Chondrocyte (in vitro differentiated cells): ENCODE measurements at places on chromosomes 4 and X. TPM values are rescaled to one million over a fixed set of nuclear protein-coding genes. Genes with fewer than 3 reads are reported as not detected.

- peaks cover 17% of the 10 kb centered on the region for H3K27me3 ChIP-seq
- no peaks in the 10 kb centered on the region for H3K4me1 ChIP-seq
- no peak for DNase-seq
- no peak overlapping the region for H3K4me3 ChIP-seq
- H3K36me3 ChIP-seq, result no peaks in the 10 kb centered on the region
Measured at GRCh38 chr4:10245751-10246150, 129.2 kb upstream of the WDR1 start.

GRCh38 chr4:62398318-62398717 lies 1198.2 kb downstream of the ADGRL3 start:
- H3K36me3 ChIP-seq, result no peaks in the 10 kb centered on the region
- no peaks in the 10 kb centered on the region for H3K27me3 ChIP-seq
- H3K4me1 ChIP-seq, result no peaks in the 10 kb centered on the region
- no peak for DNase-seq
- H3K4me3 ChIP-seq, result no peak overlapping the region

GRCh38 chrX:133085785-133086184 lies 11.1 kb downstream of the USP26 start:
- no peak for DNase-seq
- no peak overlapping the region for H3K27ac ChIP-seq
- H3K4me3 ChIP-seq, result no peak overlapping the region
- no peaks in the 10 kb centered on the region for H3K36me3 ChIP-seq

GRCh38 chr4:153706519-153706918 lies 22.4 kb downstream of the TLR2 start:
- DNase-seq, result no peak
- no peak overlapping the region for H3K4me3 ChIP-seq
- H3K36me3 ChIP-seq, result no peaks in the 10 kb centered on the region
- H3K27me3 ChIP-seq, result peaks cover 5% of the 10 kb centered on the region
- no peaks in the 10 kb centered on the region for H3K4me1 ChIP-seq

GRCh38 chrX:26925088-26925487 lies 538.1 kb downstream of the PPP4R3C start:
- H3K4me3 ChIP-seq, result no peak overlapping the region
- H3K27ac ChIP-seq, result no peak overlapping the region
- no peaks in the 10 kb centered on the region for H3K27me3 ChIP-seq
- no peak for DNase-seq
- H3K4me1 ChIP-seq, result no peaks in the 10 kb centered on the region

DNA sequence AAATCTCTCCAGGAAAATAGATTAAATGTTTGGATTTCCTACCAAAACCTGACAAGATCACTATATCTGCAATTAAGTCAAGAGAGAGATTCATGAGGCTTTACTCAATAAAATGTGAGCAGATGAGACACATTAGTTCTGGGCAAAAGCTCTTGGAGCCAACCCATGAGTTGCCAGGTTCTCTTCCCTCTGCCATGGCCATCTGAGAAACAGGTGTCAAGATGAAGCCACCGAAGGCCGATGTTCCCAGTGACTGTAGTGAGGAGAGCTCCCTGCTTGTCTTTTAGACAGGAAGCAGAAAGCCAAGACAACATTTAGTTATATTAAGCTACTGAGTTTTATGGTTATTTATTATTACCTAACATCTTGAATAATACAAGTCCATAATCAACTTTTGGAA lies 1068.7 kb downstream of the STPG2 start:
- no peaks in the 10 kb centered on the region for H3K27me3 ChIP-seq
- H3K4me1 ChIP-seq, result no peaks in the 10 kb centered on the region
- no peak overlapping the region for H3K27ac ChIP-seq
- H3K36me3 ChIP-seq, result no peaks in the 10 kb centered on the region

DNA sequence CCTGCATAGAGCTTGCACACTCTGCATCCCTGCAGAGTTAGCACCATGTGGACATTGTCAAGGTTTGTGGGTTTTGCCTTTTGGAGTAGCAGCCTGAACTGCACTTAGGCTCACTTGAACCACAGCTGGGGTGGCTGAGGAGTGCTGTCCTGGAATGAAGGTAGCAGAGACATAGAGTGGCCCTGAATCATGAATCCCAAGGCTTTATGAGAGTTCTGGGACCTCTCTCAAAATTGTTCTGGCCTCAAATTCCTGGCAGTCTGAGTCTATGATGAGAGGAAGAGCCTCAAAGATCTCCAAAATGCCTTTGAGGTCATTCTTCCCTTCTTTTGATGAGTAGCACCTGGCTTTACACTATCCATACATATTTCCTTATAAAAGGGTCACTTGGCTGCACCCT lies 37.1 kb upstream of the ADH1C start:
- H3K27ac ChIP-seq, result no peak overlapping the region
- no peaks in the 10 kb centered on the region for H3K27me3 ChIP-seq
- no peak for DNase-seq
- peaks cover 37% of the 10 kb centered on the region for H3K4me1 ChIP-seq
- H3K4me3 ChIP-seq, result no peak overlapping the region

DNA sequence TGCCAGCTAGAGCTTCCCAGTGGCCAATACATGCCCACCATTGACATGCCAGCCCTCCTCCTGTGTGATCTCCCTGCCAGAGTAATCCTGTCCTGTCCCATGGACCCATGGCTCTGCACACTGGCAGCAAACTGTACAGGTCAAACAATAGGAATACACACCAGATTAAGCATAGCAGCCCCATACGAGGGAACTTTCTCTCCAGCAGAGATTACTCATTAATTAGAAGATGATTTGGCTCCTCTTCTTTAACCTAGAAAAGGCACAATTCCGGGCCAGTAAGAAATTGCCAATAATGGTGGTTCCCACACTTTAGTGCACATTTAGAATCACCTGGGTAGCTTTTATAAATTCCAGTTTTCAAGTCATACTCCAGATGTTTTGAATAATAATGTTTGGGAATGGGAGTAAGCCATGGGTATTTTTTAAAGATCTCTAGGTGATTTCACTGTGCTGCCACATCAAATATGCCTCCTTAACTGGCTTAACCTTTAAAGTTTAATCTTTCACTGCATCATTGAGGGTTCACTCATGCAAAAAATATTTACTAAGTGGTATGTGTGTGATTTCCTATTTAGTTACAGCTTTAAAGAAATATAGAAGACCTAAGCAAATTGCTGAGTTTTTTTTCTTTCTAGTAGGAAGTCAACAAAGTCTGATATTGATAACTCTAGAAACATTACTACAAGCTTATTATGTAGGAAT lies 277.6 kb upstream of the NWD2 start:
- H3K27me3 ChIP-seq, result no peaks in the 10 kb centered on the region
- H3K4me1 ChIP-seq, result no peaks in the 10 kb centered on the region
- H3K4me3 ChIP-seq, result no peak overlapping the region
- no peaks in the 10 kb centered on the region for H3K36me3 ChIP-seq
- H3K27ac ChIP-seq, result no peak overlapping the region

DNA sequence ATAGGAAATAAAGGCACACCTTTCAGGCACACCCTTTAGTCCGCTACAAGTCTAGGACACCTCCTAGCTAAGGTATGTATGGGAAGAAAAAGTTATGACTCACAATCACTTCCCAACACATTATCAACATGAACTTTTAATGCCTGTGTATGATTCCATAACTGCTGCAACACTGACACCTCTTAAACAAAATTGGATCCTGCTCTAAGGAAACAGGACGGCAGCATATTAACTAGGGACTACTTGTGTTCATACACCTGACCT lies 2.4 kb upstream of the PPP3CA start:
- no peak overlapping the region for H3K4me3 ChIP-seq
- no peak for DNase-seq
- peaks cover 25% of the 10 kb centered on the region for H3K4me1 ChIP-seq
- H3K27me3 ChIP-seq, result no peaks in the 10 kb centered on the region

DNA sequence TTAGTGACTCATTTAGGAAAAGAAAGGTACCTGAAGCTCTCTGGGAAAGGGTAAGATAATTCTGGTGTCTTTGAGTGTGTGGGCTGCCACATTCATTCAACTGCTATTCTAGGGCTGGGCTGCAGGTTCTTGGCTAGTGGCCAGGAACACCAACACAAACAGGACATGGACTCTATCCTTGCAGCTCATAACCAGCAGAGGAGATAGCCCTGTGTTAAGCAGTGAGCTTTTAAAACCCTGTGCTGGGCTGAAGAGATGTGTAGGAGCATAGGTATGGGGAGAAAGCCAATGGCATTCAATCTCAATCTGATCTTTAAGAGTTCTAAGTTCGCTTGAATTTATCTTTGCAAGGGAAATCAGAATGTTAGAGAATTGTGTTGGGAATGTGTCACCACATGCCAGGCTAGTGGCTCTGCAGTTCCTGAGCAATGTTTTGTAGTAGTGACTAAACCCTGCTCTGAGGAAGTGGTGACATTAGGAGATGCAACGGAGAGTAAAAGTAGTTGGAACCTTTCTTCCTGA lies 39.2 kb downstream of the SGMS2 start:
- H3K27me3 ChIP-seq, result no peaks in the 10 kb centered on the region
- DNase-seq, result no peak
- H3K36me3 ChIP-seq, result peaks cover 5% of the 10 kb centered on the region
- H3K4me3 ChIP-seq, result no peak overlapping the region
- peak overlapping the region; percentile 85 for H3K27ac ChIP-seq

DNA sequence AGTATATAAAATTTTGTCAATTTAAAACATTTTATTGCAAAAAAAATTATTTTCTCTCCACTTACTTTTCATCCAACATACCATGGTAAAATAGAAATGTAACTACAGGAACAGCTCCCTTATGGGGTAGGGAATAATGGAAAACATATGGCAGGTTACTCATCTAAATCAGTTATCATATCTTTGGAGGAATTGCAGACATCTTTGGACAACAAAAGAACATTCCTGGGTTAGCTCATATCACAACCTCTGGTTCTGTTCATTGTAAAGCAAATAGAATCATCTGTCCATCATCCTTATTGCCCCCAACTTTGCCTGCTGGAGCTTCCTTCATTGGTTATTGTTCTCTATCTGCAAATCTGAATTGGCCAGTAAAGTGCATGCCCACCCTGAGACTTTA lies 387.5 kb upstream of the GRID2 start:
- peaks cover 2% of the 10 kb centered on the region for H3K27me3 ChIP-seq
- H3K27ac ChIP-seq, result no peak overlapping the region
- no peaks in the 10 kb centered on the region for H3K36me3 ChIP-seq
- no peaks in the 10 kb centered on the region for H3K4me1 ChIP-seq
- DNase-seq, result no peak
- no peak overlapping the region for H3K4me3 ChIP-seq

DNA sequence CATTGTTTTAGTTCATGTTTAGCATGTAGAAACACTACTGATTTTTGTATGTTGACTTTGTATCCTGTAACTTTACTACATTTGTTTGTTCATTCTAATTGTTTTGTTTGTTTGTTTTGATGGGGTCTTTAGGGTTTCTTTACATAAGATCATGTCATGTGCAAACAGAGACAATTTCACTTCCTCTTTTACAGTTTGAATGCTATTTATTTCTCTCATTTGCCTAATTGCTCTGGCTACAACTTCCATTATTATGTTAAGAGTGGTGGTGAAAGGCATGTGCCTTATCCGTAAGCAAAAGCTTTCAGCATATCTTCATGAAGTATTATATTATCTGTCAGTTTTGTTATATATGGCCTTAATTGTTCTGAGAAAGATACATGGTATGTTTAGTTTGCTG lies 571.1 kb downstream of the PCDH7 start:
- H3K27ac ChIP-seq, result no peak overlapping the region
- H3K27me3 ChIP-seq, result no peaks in the 10 kb centered on the region
- peaks cover 3% of the 10 kb centered on the region for H3K36me3 ChIP-seq
- no peak for DNase-seq
- H3K4me1 ChIP-seq, result no peaks in the 10 kb centered on the region

DNA sequence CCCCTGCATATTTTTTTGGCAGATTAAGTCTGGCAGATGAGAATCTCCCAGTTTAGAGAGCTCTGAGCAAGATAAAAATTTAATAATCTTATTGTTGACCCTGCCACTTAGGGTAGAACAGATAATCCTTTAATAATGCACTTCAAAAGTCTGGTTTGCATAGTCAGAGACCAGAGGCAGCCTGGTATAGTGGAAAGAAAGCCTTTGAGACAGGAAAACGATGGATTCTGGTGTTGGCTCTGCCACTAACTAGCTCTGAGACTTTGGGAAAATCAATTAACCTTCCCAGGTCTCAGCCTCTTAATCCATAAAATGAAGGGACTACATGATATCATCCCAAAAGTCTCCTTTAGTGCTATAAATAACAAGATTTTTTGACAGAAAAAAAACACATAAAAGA lies 824.5 kb downstream of the STIM2 start:
- H3K27me3 ChIP-seq, result peaks cover 19% of the 10 kb centered on the region
- DNase-seq, result no peak
- no peak overlapping the region for H3K4me3 ChIP-seq
- H3K27ac ChIP-seq, result no peak overlapping the region
- H3K36me3 ChIP-seq, result no peaks in the 10 kb centered on the region

GRCh38 chr4:65546882-65547416 lies 123.3 kb downstream of the EPHA5 start:
- peaks cover 2% of the 10 kb centered on the region for H3K27me3 ChIP-seq
- no peak for DNase-seq
- no peaks in the 10 kb centered on the region for H3K4me1 ChIP-seq
- no peak overlapping the region for H3K27ac ChIP-seq
- peaks cover 5% of the 10 kb centered on the region for H3K36me3 ChIP-seq

GRCh38 chr4:83178029-83178428 lies 63.5 kb upstream of the PLAC8 start:
- H3K27me3 ChIP-seq, result no peaks in the 10 kb centered on the region
- no peak for DNase-seq
- H3K27ac ChIP-seq, result no peak overlapping the region
- no peaks in the 10 kb centered on the region for H3K4me1 ChIP-seq
- H3K4me3 ChIP-seq, result no peak overlapping the region
- no peaks in the 10 kb centered on the region for H3K36me3 ChIP-seq

GRCh38 chr4:4805887-4806286 lies 53.6 kb upstream of the MSX1 start:
- DNase-seq, result no peak
- H3K27me3 ChIP-seq, result no peaks in the 10 kb centered on the region
- H3K36me3 ChIP-seq, result no peaks in the 10 kb centered on the region
- no peak overlapping the region for H3K4me3 ChIP-seq
- peaks cover 8% of the 10 kb centered on the region for H3K4me1 ChIP-seq

DNA sequence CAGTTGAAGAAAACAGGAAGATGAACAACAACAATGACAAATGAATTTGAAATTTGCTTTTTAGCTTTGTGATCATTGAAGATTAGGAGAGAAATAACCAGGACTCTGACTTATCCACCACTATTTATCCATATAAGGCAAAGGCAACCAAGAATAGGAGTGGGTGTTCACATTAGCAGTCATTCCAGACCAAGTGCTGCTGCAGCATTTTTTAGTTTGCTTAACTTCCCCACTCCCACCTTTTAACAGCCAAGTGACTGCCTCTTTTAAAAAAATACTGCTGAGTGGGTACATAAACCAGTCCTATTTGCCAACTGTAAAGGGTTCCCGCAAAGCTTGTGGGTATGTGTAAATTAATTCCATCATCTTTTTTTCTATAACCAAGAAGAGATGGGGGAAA lies 230.9 kb downstream of the IQCM start:
- no peaks in the 10 kb centered on the region for H3K4me1 ChIP-seq
- H3K27me3 ChIP-seq, result peaks cover 6% of the 10 kb centered on the region
- H3K36me3 ChIP-seq, result no peaks in the 10 kb centered on the region
- no peak for DNase-seq
- no peak overlapping the region for H3K4me3 ChIP-seq
- no peak overlapping the region for H3K27ac ChIP-seq

Gene PLAC8
- total RNA-seq, result 0.51 TPM in 1 of 3 replicates, not detected in the others

Gene DRD5
- not detected in 3 replicates for total RNA-seq

Gene GLOD5
- total RNA-seq, result not detected in 3 replicates

Gene SPANXB1
- total RNA-seq, result not detected in 3 replicates

Gene C4orf36
- 0.60 TPM in 1 of 3 replicates, not detected in the others for total RNA-seq

Gene TLR2
- total RNA-seq, result 1.0 to 1.9 TPM (median 1.7 TPM) in 3 replicates

Gene CFP
- total RNA-seq, result 0.60 to 0.87 TPM (median 0.77 TPM) in 3 replicates

Gene EPGN
- total RNA-seq, result 0.62 to 4.5 TPM (median 1.1 TPM) in 3 replicates

Gene PDHA2
- total RNA-seq, result not detected in 3 replicates

Gene TRAM1L1
- total RNA-seq, result 4.1 to 5.0 TPM (median 4.2 TPM) in 3 replicates

Gene PDGFC
- 70.0 to 131 TPM (median 70.9 TPM) in 3 replicates for total RNA-seq

Gene ELF2
- 30.2 to 34.2 TPM (median 32.3 TPM) in 3 replicates for total RNA-seq
